Progenitor cell of endocrine pancreas (in vitro differentiated cells): ENCODE measurements at places on chromosomes 3 and 15. TPM values are rescaled to one million over a fixed set of nuclear protein-coding genes. Genes with fewer than 3 reads are reported as not detected.

- no peak for DNase-seq
Observed at GRCh38 chr15:80641384-80641783, 53.7 kb upstream of the ABHD17C start.

Gene UTS2B
- total RNA-seq = 0.62 TPM in 1 of 2 replicates, not detected in the other

DNA sequence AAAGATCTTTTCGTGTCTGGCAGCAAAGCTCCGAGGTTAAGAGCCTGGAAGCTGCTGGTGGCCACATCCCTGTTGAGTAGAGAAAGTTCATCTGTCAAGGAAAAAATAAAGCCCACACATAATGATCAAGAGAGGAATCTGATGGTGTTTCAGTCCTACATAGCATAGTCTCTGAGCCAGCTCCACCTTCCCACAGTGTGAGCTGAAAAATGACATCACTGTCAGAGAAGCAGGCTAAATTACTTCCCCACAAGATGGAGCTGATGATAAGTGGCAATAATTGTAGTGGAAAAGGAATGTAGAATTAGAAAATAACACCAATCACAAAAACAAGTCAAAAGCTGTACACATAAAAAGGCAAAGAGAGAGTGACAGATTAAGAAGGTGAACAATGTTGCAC is 84.5 kb downstream of the AQP9 start:
- no peak for DNase-seq

DNA sequence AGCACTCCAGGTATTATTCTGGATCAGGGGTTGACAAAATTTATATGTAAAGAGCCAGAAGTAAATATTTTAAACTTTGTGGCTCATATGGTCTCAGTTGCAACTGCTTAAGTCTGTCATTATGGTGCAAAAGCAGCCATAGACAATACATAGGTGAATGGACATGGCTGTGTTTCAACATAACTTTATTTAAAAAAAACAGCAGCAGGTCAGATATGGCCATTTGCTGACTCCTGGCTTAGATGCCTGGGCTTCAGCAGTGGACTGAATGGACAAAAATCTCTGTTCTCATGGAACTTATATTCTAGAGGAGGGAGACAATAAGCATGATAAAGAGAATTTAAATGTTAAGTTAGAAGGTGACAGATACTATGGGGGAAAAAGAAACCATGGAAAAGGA is 11.7 kb upstream of the FYCO1 start:
- no peak for DNase-seq

- no peak for DNase-seq
Observed at GRCh38 chr3:104939196-104939595, 427.5 kb upstream of the ALCAM start.

Gene B3GNT5
- total RNA-seq = 26.7 and 28.4 TPM in 2 replicates

DNA sequence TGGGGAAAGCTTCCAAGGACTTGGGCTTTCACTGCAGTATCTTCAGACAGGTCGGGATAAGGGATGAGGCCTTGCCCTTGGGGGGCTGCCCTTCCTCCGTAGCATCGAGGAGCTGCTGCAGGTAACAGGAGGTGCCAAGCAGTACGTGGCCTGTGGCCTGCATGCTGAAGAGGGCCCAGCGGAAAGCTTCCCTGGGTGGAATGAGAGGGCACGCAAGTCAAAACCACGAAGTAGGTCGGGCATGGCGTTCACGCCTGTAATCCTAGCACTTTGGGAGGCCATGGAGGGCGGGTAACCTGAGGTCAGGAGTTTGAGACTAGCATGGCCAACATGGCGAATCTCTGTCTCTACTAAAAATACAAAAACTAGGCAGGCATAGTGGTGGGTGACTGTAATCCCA is 12.9 kb downstream of the CIDEC start:
- no peak for DNase-seq

DNA sequence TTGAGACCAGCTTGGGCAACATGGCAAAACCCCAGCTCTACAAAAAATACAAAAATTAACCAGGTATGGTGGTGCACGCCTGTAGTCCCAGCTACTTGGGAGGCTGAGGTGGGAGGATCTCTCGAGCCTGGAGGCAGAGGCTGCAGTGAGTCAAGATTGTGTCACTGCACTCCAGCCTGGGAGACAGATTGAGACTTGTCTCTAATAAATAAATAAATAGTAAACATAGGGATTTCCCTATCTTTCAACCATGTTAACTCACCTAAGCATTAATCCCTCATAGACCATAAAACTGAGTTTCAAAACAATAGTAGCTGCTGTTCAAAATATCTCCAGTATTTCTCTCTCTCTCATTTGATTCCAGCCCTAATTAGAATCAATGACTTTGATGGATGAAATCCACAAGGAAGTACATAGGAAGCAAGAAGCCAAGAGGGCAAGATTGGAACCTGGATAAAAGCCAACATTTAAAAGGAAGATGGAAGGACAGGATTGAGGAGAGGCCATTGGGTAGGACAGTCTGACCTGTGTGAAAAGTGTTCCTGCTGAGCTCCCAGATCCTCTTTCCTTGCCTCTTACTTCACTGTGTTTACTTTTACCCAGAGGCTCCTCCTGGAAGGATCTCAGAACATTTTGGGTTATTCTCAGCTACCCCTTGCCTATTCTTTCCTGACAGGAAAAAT is 12.4 kb upstream of the TTBK2 start:
- DNase-seq = no peak

DNA sequence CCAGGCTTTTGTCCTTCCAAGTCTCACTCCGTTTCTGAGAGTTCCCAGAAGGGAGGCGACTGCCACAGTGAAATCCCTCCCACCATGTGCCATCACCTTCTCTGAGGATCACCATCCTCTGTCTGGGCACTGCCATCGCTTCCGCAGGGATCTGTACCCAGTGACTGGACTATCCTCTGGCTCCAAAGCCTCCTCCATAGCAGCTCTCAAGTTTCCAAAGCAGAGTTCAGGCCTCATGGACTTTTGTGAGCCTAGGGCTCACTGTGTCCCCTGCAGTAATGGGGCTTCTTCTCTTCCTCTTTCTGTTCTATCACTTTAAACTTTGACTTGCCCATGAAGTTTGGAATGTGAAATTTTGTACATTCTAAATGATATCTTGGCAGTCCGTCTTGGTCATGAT is 63.9 kb downstream of the TIPARP start:
- no peak for DNase-seq

Gene ISL2
- total RNA-seq = 0.36 and 0.38 TPM in 2 replicates

Gene SLC51B
- not detected in 2 replicates for total RNA-seq

DNA sequence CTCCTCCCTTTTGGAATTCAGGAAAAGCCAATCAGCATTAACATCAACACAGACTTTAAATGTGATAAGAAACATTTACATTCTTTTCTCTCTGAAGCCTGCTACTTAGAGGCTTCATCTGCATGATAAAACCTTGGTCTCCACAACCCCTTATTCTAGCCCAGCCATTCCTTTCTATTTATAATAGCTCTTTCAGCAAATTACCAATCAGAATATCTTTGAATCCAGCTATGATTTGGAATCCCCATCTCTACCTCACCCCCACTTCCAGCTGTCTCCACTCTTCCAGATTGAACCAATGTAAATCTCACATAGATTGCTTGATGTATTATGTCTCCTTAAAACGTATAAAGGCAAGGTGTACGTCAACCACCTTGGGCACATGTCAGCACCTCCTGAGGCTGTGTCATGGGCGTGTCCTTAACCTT is 139.7 kb downstream of the TUSC7 start:
- DNase-seq = no peak

DNA sequence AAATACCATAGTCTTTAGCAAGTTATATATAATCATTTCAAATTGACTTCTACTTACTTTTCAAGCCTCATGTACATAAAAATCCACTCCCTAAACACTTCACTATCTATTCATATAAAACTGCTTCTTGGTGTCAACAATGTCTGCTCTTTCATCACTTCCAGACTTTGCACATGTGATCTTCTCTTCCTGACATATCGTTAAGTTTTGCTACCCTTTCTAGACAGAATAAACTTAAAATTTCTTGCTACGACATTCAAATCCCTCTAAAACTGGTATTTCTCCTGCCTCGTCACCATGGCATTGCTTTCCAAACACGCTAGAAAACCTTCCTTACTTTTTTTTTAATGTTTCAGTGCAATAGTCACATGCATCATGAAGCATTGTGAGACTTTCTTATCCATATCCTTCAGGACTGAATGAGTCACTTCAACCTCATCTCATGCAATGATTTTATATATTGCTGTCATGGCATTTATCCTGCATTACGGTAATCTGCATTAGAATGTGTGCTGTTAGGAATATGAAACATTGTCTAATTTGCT is 122.8 kb downstream of the GMNC start:
- DNase-seq = no peak

Gene ACKR4
- not detected in 2 replicates for total RNA-seq

DNA sequence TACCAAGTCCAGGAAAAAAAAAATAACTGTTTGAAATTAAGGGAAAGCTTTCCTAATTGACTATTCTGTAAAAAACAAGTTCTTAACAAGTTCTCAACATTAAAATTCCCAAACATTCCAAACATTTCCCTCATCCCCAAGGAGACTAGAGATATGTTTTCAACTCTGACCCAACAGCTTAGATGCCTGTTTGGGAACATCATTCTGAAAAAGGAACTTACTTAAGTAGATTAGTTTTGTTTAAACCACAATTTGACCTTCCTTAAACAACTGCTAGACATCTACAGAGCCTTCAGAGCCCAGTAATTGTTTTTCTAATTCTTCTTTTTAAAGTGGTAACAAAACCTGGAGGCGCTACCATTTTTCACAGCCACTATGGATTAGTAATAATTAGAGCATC is 12.8 kb downstream of the UBR1 start:
- DNase-seq = no peak

Gene PCSK6
- 1.8 and 3.6 TPM in 2 replicates for total RNA-seq

DNA sequence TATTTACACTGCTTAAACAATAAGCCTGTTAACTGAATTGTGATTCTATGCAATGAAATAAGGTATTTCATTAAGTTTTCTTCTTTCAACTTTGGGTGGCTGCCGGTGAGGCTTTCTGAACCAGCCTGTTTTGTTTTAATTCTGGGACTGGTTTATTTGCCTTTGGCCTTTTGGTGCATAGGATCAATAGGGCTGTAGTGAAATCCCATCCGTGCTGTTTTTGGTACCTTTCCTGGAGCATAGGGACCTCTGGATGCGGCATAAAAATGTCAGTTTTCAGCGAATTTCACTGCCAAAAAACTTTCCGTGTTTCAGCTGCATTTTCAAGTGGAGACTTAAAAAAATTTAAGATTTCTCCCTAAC is 514 bp downstream of the PLS1 start:
- DNase-seq = no peak

Gene HESX1
- total RNA-seq = 0.80 and 0.96 TPM in 2 replicates

- DNase-seq = no peak
Observed at GRCh38 chr3:51680663-51681230, 9.7 kb downstream of the TEX264 start.

DNA sequence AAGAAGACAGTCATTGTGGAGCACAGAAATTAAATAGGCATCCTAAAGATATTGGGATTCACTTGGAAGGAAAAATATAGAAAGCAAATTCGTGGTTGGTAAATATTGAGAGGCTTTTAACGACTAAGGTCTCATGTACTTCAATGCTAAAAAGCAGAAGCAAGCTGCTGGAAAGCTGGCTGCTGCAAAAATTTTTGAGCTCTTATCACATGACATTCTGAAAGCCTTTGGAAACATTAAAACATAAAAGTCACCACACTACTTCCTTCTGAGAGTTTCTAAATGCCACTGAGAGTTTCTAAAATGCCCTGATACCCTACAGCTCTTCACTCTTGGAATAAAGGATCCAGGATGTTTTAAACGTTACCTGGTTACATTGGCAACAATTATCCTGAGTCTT is 39.0 kb upstream of the CBLB start:
- no peak for DNase-seq

Gene CAPN3
- 2.9 and 3.7 TPM in 2 replicates for total RNA-seq

Gene LRTM1
- total RNA-seq = not detected in 2 replicates

GRCh38 chr3:169835533-169835932 is 22.8 kb upstream of the LRRC34 start:
- no peak for DNase-seq

DNA sequence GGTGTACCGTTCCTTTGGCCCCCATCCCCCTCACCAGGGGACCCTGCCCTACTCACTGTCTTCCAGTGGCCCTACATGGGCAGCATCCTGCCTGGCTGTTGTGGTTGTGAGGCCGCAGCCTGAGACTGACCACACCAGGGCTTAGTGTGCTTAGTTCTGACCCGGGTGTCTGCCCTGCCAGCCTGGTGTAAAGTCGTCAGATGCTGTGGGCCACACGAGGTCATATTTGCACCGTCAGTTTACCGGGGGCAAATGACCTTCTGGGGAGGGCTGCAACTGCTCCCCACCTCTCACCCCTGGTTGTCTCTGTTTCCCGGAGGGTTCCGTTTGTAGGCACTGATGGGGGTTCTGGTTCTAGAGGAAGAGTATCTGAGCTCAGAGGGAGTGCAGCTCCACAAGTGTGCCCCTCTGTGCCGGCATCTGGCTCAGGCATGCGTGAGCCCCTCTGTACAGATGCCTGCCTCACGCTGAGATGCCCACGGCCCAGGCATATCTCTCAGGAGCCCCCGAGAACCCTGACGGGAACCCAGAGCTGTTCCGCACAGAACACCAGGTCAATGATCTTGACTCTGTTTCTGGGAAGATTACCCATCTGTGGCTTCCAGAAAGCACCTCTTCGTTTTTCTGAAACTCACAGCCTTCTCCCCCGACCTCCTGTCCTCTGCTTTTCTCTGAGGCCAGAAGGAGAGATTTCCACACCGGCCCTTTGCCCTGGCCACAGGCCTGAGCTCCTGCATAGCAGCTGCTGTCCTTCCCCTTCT is 19.2 kb downstream of the KLF13 start:
- DNase-seq = no peak

Gene POU1F1
- total RNA-seq = not detected in 2 replicates

DNA sequence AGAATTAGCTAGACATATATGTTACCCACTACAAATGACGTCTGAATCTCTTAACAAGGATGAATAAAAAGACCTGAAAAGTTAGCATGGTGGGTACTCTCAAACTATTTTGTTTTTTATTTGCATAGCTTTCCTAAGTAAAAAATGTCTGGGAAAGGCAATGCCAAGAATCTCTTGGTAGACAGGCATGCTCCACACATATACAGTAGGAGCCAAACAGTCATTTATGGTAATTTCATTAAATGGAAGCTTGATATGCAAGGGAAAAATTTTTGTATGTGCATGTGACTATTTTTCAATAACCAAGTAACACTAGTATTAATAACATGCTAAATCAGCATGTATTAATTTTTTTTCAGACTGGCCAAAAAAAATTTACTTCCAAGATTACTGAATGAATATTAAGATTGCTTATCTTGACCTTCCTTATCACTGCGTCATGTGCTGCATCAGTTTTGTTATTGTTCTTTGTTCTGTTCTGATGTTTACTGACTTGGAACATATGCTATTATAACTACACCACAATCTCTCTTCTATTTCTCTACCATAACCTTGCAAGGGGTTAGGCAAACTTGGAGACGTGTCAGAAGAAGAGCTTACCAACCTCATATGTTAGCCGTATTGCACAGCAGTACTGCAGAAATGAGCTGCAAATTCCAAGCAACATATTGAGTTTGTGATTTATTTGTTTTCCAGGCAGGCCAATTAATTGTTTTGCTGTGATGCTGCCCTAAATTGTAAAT is 255.3 kb downstream of the RBMS3 start:
- no peak for DNase-seq

Gene CLDN11
- 1.7 and 2.4 TPM in 2 replicates for total RNA-seq

Gene ANKRD28
- 63.7 and 66.1 TPM in 2 replicates for total RNA-seq
